Amygdala (tissue), 56 donors: ENCODE measurements at places on chromosomes 16 and 17.
A peak's percentile ranks its signal among the peaks of the same experiment; 100 is the strongest.

DNA sequence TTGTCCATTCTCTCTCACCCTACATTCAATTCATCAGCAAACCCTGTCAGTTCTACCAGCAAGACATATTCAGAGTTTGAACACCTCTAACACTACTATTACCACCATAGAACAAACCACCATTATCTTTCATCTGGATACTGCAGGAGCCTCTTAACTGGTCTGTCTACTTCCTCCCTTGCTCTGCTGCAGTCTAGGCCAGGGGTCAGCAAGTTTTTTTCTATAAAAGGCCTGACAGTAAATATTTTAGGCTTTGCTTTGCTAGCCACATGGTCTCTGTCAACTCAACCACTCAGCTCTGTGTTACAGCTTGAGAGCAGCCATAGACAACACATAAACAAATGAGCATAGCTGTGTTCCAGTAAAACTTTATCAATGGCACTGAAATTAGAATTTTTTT, 13.8 kb downstream of the KCTD19 start:
- no peak for DNase-seq

- DNase-seq: no peak
Observed at GRCh38 chr16:75481475-75481874, 13.8 kb downstream of the CHST6 start.

DNA sequence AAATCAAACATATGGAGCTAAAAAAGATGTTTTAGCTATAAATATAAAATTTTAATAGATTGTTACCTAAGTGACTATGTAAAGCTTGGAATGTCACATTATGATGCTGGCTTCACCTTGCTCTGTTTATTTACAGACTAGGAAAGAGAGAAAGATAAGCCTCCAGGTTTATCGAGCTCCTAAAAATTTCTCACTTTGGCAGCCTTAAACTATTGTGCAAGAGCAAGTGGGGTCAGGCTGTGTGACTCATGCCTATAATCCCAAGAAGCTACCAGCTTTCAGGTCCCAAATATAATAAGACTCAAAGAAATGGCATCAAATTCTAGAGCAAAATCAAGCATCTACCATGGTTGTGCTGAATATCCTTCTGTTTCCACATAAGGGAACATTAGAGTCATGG, 34.3 kb upstream of the PRSS54 start:
- DNase-seq: no peak

DNA sequence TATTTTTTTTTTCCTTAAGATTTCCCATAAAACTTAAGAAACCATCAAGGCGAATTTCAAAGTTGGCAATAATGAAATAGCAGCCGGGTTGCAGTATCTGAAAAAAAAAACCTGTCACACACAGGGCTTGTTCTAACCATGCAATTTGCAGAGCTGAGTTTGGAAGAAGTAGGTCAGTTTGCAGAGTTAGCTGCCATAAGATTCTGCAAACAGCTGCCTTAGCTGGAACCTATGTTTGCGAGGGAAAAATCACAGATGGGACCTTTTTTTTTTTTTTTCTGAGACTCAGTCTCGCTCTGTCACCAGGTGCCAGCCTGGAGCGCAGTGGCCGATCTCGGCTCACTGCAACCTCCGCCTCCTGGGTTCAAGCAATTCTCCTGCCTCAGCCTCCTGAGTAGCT, 98.5 kb upstream of the HS3ST4 start:
- DNase-seq: no peak

GRCh38 chr17:69802045-69802740, 272.8 kb upstream of the KCNJ16 start:
- DNase-seq: no peak

- no peak for DNase-seq
Observed at GRCh38 chr16:77657016-77657415, 65.3 kb upstream of the NUDT7 start.

DNA sequence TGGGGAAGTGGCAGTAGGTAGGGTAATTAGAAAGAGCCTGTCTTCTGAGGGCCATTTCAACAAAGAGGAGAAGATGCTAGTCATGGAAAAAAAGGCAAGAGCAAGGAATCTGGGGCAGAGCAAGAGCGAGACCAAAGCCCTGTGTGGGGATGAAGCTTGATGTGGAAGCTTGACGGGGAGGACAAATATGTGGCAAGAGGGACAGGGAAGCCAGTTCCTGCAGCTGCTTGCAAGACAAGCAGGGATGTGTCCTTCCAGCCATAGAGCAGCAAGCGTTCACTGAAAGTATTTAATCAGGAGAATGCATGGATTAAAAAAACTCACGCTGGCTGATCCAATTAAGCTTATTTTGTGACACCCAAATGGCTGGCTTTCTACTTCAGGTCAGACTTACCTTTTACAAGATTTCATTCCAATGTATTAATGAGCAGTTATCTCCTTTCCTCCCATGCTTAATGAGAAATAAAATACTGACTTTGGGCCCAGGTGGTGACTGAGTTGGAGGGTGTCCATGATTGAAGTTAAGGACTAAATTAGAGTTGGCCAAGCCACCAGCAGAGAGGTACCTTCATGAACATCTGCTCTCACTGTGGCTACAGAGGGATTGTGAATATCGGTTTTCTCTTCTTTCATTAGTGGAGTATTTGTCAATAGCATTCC, 76.8 kb downstream of the ABCA8 start:
- DNase-seq: no peak

DNA sequence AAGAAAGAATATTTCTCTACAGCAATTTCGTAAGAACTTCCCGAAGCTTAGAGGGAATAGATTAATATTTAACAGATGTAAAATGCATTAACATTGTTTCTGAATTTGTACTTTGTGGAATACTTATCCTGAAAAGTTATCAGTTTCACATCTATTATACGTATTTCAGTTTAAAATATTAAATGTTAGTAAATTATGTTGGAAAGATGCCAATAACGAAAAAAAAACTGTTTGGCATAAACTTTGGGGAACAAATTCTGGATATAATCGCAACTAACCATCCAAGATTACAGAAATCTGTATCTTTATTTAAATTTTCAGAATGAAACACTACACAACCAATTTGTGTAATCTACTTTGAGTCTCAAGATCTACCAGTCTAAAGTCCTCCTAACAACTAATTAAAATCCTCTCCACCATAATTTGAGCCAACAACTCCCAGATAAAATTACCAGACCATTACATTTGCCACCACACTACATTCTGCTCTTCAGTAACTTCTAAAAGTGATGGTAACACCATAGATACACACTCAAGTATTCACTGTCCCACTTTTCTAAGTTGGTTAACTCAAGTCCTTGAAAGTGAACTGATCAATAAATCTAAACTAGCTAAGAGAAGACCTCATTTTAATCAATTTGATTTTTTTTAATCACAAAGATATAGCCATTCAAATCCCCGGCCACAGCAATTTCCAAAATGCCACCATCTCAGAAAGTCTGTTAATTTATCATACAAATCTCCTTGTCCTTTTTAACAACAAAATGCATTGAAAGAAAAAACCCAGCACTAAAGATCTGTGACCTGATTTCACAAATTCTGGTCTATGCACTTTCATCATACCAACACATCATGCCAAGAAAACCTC, 2.0 kb downstream of the SIAH1 start:
- DNase-seq: no peak

DNA sequence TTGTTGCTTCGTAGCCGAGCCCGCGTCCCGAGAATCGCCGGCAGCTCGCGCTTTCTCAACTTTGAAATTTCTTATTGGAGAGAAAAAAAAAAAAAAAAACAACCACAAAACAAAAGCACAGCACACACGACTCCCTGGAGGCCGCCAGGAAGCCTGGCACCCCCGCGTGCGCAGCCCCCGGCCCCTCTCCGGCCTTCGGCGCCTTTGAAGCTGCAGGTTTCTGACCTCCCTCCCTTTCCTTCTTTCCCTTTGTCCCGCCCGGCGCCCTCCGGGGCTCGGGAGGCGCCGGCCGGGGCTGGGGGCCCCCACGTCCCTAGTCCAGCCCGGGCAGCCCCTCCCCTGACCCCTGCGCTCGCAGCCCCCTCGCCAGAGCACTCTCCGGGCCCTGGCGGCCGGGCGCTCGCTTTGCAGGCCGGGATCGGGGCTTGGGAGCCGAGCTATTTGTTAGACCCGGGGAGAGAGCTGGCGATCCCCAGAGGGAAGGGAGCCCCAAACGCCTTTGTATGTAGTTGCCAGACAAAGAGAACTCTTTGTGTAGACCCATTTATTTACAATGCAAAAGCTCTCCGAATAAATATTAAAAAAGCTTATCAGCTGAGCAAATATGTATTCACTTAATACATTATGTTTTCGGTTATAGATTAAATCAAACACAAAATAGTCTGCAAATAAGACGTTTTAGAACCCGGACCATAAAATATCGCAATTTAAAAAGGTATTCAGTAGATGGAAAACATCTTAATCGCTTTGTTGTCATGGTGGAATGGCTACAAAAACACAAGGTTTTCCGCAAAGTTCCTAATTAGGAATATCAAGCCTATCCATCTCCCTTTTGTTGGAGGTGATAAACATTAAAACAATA, 2.3 kb downstream of the BAHCC1 start:
- peak; percentile 62 for DNase-seq

DNA sequence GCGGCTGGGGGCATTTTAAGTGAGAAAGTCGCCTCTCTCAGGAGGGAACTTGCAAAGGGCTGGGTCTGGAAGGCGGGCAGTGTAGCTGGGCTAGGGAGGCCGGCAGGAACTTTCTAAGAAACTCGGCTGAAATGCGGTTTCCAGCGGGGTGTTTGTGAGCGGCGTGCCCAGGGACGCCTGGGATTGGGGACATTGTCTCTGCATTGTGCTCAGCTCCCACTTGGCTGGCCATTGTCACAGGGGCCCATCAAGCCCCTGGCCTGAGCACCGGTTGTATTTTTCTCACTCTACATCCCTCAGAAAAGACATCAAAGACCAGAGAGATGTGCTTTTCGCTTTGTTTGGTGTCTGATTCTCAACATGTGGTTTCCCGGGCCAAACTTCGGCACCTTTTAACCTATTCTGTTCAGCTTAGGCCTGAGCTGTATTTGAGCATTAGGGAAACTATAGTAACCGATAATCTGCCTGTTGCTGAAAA, 291.1 kb upstream of the IRX3 start:
- no peak for DNase-seq

DNA sequence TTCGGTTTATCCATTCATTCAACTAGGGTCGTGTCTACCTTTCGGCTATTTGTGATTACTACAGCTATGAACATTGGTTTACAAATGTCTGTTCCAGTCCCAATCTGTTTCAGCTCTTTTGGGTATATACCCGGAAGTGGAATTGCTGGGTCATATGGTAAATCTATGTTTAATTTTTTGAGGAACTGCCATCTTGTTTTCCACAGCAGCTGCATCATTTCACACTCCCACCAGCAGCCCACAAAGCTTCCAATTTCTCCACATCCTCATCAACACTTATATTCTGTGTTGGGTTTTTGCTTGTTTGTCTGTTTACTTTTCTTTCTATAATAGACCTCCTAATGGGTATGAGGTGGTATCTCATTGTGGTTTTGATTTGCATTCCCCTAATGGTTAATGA, 48.7 kb upstream of the GINS3 start:
- no peak for DNase-seq

GRCh38 chr17:59837308-59838051, 55.3 kb downstream of the TUBD1 start:
- DNase-seq: no peak

- no peak for DNase-seq
Observed at GRCh38 chr17:80289616-80290015, 29.0 kb downstream of the RNF213 start.

- no peak for DNase-seq
Observed at GRCh38 chr17:62809656-62810055, 1.5 kb upstream of the MARCHF10 start.

GRCh38 chr16:62224646-62225209, 188.5 kb upstream of the CDH8 start:
- no peak for DNase-seq

DNA sequence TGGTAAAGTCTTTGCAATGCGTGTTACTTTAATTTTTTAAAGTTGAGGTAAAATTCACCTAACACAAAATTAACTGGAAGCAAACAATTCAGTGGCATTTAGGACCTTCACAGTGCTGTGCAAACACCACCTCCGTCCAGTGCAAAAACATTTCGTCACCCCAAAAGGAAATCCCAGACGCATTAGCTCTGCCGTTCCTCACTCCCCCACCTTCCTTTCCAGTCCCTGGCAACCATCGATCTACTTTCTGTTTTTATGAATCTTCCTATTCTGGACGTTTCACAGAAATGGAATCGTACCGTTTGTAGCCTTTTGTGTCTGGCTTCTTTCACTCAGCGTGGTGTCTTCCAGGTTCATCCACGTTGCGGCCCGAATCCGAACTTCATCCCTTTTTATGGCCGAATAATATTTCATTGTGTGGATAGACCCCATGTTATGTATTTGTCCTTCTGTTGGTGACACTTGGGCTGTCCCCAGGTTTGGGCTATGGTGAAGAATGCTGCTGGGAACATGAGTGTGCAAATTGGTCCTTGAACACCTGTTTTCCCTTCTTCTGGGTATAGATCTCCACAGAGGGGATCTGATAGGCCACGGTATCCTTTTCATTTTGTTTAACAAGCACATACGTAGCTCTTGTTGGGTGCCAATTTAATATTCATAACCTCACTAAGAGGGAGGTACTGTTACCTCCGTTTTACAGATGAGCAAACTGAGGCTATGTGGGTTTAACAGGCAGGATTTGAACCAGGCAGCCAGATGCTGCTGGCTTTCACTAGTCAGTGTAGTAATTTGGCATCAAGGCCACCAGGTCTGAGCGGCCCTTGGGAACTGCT, 232.0 kb upstream of the GSE1 start:
- DNase-seq: no peak

- DNase-seq: no peak
Observed at GRCh38 chr16:30805056-30805369, 18.0 kb upstream of the ZNF629 start.

GRCh38 chr16:65372171-65372570, 250.3 kb upstream of the CDH11 start:
- no peak for DNase-seq

- no peak for DNase-seq
Observed at GRCh38 chr16:66372078-66372897, 5.8 kb downstream of the CDH5 start.

GRCh38 chr16:15970202-15970601, 20.8 kb downstream of the ABCC1 start:
- no peak for DNase-seq

DNA sequence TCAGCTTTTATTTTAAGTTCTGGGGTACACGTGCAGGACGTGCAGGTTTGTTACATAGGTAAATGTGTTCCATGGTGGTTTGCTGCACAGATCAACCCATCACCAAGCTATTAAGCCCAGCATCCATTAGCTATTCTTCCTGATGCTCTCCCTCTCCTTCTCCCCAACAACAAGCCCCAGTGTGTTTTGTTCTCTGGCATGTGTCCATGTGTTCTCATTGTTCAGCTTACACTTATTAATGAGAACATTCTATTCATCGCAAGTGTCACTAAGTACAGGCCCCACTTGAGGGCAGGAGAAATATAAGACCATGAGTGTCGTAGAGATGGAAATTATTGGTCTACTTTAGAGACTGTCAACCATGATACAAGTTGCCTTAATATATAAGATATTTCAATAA, 615.1 kb downstream of the CDH8 start:
- DNase-seq: no peak

DNA sequence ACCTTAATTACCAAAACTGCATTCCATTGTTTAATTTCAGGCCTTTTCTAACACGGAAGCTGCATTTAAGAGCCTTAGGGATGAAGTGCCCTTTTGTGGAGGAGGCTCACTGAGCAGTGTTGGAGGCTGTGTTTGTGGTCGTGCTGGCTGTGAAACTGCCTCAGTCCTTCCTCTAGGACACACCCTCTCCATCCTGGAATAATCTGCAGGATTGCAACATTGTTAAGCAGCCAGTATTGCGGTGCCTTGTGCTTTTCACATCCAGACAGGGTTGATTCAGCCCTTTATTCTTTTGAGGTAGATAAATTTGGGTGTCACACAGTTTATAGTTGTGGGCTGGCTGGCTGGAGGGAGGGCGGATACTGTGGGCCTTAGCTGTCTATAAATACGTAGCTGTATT, 141.6 kb downstream of the CDRT15L2 start:
- DNase-seq: no peak
